Metanephros (tissue), 2 donors: ENCODE measurements at places on chromosomes 12 and 14. TPM values are rescaled to one million over a fixed set of nuclear protein-coding genes. Genes with fewer than 3 reads are reported as not detected.

Gene CD63
- total RNA-seq = 395 TPM

Gene BICDL1
- 35.6 TPM for total RNA-seq

Gene PXMP2
- total RNA-seq = 58.0 TPM

Gene TBC1D30
- 9.5 TPM for total RNA-seq

Gene PLA2G1B
- total RNA-seq = not detected

Gene TMEM63C
- 0.35 TPM for total RNA-seq

Gene TMEM30B
- total RNA-seq = 14.3 TPM

Gene FAM181A
- not detected for total RNA-seq

Gene TRHDE
- 40.1 TPM for total RNA-seq
